Urinary bladder (tissue), 4 donors: ENCODE measurements at places on chromosomes 7 and 10. TPM values are rescaled to one million over a fixed set of nuclear protein-coding genes. Genes with fewer than 3 reads are reported as not detected.

Gene ZNF804B
- total RNA-seq = 1.2 TPM

Gene LRIT2
- total RNA-seq = not detected

Gene ASAH2
- 1.1 TPM for total RNA-seq

Gene PITX3
- total RNA-seq = 0.32 TPM

Gene C10orf95
- not detected for total RNA-seq

Gene ADCK2
- 15.6 TPM for total RNA-seq

Gene LRCH4
- 13.7 TPM for total RNA-seq

Gene LDB3
- total RNA-seq = 7.1 TPM
